ENCODE measurements at places on chromosomes 5 and 9. TPM values are rescaled to one million over a fixed set of nuclear protein-coding genes. Genes with fewer than 3 reads are reported as not detected.

C1QTNF2 gene
- 2.0 TPM for total RNA-seq

CDX1 gene
- 0.12 TPM for total RNA-seq

ZNF474 gene
- 0.11 TPM for total RNA-seq

AGGF1 gene
- total RNA-seq = 31.2 TPM

PRRX2 gene
- total RNA-seq = 2.0 TPM

FBP1 gene
- not detected for total RNA-seq

PCA3 gene
- total RNA-seq = under 0.01 TPM

LHX2 gene
- total RNA-seq = not detected

YTHDC2 gene
- total RNA-seq = 26.2 TPM

PCDHA6 gene
- 0.77 TPM for total RNA-seq

TMEM252 gene
- total RNA-seq = not detected

PCDHB5 gene
- 0.50 TPM for total RNA-seq

BTNL3 gene
- not detected for total RNA-seq

IL13 gene
- not detected for total RNA-seq

SLC1A1 gene
- 15.7 TPM for total RNA-seq

SLC36A2 gene
- not detected for total RNA-seq

TMEM161B gene
- total RNA-seq = 20.6 TPM

SPINK7 gene
- total RNA-seq = not detected

SPATA31C1 gene
- not detected for total RNA-seq

SAPCD2 gene
- total RNA-seq = 7.1 TPM

ZFP37 gene
- 3.1 TPM for total RNA-seq

CCL21 gene
- total RNA-seq = not detected

CTXN3 gene
- not detected for total RNA-seq

DDX46 gene
- total RNA-seq = 20.1 TPM

C9orf153 gene
- 0.25 TPM for total RNA-seq

CTSV gene
- 0.89 TPM for total RNA-seq

SPINK14 gene
- not detected for total RNA-seq

PCDHB7 gene
- total RNA-seq = 0.11 TPM

TMEM215 gene
- not detected for total RNA-seq

ENTPD2 gene
- total RNA-seq = not detected

ASS1 gene
- 186 TPM for total RNA-seq

PCDHB2 gene
- 2.0 TPM for total RNA-seq

NR6A1 gene
- 1.3 TPM for total RNA-seq

FAM170A gene
- 0.11 TPM for total RNA-seq

CLIC3 gene
- total RNA-seq = 0.55 TPM

F2RL1 gene
- 62.0 TPM for total RNA-seq

MED10 gene
- total RNA-seq = 17.7 TPM

TAF1L gene
- under 0.01 TPM for total RNA-seq

DAP gene
- total RNA-seq = 52.6 TPM

PCDHB14 gene
- 0.11 TPM for total RNA-seq

PCDH1 gene
- total RNA-seq = 1.4 TPM

SLC6A3 gene
- not detected for total RNA-seq

FOXI1 gene
- total RNA-seq = not detected

QRFP gene
- not detected for total RNA-seq

SH2D3C gene
- total RNA-seq = 0.11 TPM

Data from uterine smooth muscle cell (primary cell).